ENCODE measurements at places on chromosomes 13 and 19. TPM values are rescaled to one million over a fixed set of nuclear protein-coding genes. Genes with fewer than 3 reads are reported as not detected.

The LGI4 gene
- 26.2 TPM for total RNA-seq

The CEACAM7 gene
- 0.49 TPM for total RNA-seq

The HIF3A gene
- total RNA-seq: 212 TPM

The LYPD3 gene
- not detected for total RNA-seq

The STAP2 gene
- 9.4 TPM for total RNA-seq

The ZNF835 gene
- 3.5 TPM for total RNA-seq

The CYP4F3 gene
- total RNA-seq: not detected

The THSD8 gene
- not detected for total RNA-seq

The PGPEP1 gene
- total RNA-seq: 21.2 TPM

The PRR36 gene
- 0.35 TPM for total RNA-seq

The ZSCAN4 gene
- total RNA-seq: not detected

The AKAP11 gene
- 60.7 TPM for total RNA-seq

The TEX101 gene
- not detected for total RNA-seq

The PSG3 gene
- total RNA-seq: not detected

The ZNF132 gene
- total RNA-seq: 19.8 TPM

The ZNF560 gene
- not detected for total RNA-seq

The CKM gene
- total RNA-seq: not detected

The KIR3DL2 gene
- not detected for total RNA-seq

The ZNF729 gene
- not detected for total RNA-seq

The RASGRP4 gene
- 2.0 TPM for total RNA-seq

The CYP4F2 gene
- total RNA-seq: not detected

The SLC10A2 gene
- total RNA-seq: not detected

The TSKS gene
- 0.28 TPM for total RNA-seq

The C19orf53 gene
- 79.5 TPM for total RNA-seq

The PVR gene
- 33.2 TPM for total RNA-seq

The IGFL1 gene
- total RNA-seq: not detected

The SHISA7 gene
- total RNA-seq: not detected

The CD33 gene
- 3.3 TPM for total RNA-seq

The LIG4 gene
- total RNA-seq: 8.0 TPM
